Activated CD4-positive, alpha-beta T cell treated with anti-CD3 and anti-CD28 coated beads, Interleukin-2, amount 50 U/mL, for 16 hours (primary cell): ENCODE measurements at places on chromosomes 5 and 9.
A peak's percentile ranks its signal among the peaks of the same experiment; 100 is the strongest.

DNA sequence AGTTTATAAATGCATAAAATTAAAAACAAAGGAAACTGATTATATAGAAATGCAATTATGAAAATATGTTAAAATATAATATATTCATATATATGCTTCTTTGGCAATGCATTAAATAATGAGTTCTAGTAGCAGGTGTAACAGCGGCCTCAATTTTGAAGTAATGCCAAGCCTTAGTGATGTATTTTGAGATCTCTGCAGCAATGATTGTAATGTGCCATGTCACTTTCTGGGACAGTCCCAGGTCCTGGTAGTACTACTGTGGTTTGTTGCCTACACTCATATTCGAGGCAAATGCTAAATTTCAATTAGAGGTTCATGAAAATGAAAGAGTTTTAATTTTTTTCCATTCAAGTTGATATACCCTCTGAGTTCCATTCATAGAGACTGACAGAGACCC lies 75.8 kb upstream of the ORM1 start:
- no peak for DNase-seq

GRCh38 chr9:88628811-88629210 lies 93.8 kb downstream of the NXNL2 start:
- no peak for DNase-seq

GRCh38 chr5:138601444-138601843 lies 26.2 kb upstream of the HSPA9 start:
- DNase-seq = peak; percentile 70

GRCh38 chr5:67400752-67401151 lies 204.2 kb upstream of the CD180 start:
- no peak for DNase-seq

GRCh38 chr5:32047056-32047455 lies 127.1 kb downstream of the GOLPH3 start:
- no peak for DNase-seq

DNA sequence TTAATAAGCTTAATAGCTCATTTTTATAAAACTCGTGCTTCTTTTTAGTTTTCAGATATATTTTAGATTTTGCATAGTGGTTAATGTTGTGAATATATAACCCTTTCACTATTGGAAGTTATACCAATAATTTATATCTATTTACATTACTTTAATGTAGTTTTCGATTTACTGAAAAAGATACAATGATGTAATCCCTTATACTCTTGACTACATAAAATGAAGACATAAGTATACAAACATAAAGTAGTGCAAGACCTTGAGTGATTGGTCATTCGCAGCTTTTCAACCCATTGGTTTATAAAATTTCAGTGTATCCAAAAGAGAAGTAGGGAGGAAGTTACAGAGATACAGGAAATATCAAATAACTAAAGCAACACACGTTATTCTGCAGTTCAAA lies 84.3 kb upstream of the GRHPR start:
- no peak for DNase-seq

DNA sequence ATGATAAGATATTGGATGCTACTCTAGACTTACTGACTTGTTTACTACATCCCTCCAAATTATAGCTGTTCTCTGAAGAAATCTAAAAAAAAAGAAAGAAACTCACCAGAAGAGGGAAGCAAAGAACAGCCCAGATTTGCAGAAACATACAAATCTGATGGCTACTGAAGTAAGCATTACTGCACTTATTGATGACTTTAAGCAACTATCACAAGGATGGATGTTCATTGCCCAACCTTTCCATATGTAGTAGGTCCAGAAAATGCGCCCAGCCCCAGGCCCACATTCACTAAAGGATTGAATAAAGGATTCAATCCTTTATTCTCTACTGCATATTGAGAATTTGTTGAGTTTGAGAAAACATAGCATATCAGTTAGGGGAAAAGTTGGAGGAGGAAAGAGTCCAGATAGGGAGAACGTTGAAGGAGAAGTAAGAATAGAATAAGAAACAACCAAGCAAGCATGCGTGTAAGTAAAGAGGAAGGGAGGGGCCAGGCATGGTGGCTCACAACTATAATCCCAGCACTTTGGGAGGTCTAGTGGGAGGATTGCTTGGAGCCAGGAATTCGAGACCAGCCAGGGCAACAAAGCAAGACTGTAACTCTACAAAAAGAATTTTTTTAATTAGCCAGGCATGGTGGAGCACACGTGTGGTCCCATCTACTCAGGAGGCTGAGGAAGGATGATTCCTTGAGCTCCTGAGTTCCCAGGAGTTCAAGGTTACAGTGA lies 33.8 kb upstream of the DTWD2 start:
- peak; percentile 35 for DNase-seq

- peak; percentile 37 for DNase-seq
Measured at GRCh38 chr5:10578869-10579268, 15.0 kb downstream of the ANKRD33B start.

DNA sequence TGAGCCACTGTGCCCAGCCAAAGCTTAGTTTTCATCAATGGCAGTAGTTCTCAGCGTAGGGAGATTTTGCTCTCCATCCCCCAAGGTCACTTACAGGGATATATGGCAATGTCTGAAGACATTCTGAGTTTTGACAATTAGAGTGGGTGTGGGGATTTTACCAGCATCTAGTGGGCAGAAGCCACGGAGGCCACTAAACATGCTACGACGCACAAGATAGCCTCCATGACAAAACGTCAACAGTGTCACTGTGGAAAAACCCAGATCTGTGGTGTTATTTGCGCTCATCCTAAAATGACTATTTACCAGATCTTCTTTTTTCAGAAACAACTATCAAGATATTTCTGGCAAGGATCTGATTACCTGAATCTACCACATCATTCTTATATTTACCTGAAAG lies 68.2 kb downstream of the CDC14B start:
- DNase-seq = peak; percentile 23

GRCh38 chr9:68817079-68817875 lies 112.2 kb downstream of the PIP5K1B start:
- no peak for DNase-seq
